Stimulated activated CD4-positive, alpha-beta T cell treated with anti-CD3 and anti-CD28 coated beads, Interleukin-2, amount 100 ng/mL, for 24 hours (primary cell): ENCODE measurements at places on chromosomes 6 and 20.

DNA sequence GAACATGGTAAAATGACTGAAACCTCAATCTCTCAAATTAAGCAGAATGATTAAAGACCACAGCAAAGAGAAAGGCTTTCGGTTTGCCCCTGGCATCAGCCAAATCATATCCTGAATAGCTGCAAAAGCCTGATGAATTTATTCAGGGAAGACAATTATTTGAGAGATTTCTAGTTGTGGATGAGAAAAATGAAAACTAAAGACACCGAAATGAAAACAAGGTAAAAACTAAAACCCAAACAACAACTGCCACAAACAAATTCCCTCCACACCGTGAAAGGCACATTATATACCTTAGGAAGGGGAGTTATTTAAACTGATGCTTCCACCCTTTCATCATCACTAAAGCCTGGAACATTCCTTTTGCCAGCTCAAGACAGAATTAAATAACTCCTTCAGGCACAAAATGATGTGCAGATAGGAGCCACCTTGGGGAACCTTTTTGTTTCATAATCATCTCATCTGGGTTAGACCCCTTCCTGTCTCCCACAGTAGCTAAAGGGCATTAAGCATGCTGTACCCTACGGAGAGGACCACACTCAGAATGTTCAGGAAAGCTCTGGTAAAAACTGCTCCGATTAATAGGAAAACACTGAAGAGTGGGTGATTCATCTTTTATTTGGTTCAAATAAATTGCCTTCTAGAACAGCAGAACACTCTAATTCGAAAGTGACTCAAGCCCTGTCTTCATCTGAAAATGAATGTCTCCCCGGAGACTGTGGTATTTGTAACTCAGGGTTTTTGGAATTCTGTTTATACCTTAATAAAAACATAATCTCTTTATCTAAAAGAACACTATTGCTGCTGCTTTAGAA is 9.1 kb upstream of the ANKRD60 start:
- DNase-seq, result no peak

DNA sequence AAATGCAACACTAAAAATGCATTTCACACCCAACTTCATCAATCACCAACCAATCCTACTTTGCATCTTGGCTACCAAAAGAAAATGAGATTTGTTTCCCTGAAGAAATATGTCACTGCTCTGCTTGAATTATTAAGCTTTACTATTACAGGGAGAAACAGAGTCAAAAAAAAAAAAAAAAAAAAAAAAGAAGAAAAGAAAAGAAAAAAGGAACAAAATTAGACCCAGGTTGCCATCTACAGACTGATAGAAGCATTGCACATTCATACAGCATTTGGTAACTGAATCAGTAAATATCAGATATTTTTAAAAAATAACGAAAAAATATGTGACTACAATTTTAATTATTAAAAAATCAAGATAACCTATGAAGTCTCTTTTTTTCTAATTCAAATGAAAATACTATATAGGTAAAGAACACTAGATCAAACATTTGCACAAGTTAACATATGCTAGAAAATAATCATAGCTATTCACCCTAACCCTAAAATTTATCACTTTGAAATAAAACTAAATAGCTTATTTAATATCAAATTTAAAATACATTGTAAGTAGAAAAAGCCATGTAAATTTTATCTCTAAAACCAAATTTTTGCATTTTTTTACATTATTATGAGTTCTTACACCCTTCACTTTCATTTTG is 83.3 kb downstream of the DCDC2 start:
- DNase-seq, result no peak

- DNase-seq, result no peak
Measured at GRCh38 chr6:79377047-79377446, 142.6 kb upstream of the HMGN3 start.

DNA sequence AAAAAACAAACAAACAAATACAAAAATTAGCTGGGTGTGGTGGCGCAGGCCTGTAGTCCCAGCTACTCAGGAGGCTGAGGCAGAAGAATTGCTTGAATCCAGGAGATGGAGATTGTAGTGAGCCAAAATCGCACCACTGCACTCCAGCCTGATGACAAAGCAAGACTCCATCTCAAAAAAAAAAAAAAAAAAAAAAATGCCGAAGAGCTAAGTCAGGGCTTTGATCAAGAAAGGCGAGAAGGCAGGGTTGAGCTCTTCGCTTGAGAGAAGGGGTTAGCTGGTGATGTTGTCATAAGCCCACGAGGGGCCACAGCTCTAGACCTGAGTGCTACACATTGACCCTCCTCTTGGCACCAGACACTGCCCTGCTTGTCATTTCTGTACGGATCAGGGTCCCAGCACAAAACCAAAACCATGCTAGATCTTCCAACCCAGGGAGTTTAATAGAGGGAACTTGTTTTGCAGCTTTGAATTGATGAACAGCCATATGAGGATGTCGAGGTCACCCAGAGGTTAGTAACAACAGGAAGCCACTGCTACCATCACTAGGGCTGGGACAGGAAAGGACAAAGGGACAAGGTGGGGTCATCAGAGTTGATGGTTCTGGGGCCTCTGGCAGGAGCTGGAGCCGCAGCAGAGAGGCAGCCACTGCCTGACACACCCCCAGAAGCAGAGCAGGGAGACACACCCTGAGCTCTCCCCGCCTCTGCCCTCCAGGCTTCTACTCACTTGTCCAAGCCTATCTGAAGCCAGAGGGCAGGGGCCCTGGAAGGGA is 122.7 kb downstream of the SNX5 start:
- no peak for DNase-seq

DNA sequence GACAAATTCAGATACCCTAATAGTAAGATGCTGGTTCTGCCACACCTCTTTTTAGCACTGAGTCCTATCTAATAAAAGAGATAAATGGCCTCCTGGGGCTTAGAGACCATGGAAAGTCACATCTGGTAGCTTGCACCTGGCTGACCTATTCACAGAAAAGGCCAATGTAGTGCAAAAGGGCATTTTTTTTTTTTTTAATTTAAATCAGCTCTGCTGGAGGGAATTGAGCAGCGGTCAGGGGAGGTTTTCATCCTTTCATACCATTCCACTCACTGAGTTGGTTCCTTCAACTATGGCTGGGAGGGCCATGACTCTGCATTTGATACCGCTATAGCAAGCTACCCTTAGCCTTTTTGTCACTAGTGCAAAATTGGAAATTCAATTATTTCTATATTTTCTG is 20.1 kb upstream of the HS3ST5 start:
- DNase-seq, result no peak

GRCh38 chr20:13401596-13401995 is 180.5 kb downstream of the ISM1 start:
- DNase-seq, result no peak

DNA sequence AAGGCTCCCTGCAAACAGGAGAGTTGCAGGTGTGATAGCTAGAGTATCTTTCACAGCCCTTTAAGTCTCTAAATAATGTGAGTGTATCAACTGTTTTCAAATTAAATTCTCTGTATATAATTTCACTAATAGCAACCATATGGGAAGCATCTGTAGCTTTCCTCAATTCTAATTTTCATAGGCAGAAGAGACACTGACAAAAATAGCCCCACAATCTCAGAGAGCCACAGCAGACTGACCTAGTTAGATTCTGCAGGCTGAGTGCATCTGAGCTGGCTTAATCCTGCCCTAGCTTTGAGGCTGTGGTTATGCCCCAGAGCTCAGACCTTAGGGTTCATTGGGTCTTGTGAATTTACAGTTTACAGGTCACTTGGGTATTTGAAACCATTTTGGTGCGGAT is 63.9 kb downstream of the MAP7 start:
- no peak for DNase-seq

- DNase-seq, result no peak
Measured at GRCh38 chr20:16612706-16613105, 39.5 kb upstream of the KIF16B start.

DNA sequence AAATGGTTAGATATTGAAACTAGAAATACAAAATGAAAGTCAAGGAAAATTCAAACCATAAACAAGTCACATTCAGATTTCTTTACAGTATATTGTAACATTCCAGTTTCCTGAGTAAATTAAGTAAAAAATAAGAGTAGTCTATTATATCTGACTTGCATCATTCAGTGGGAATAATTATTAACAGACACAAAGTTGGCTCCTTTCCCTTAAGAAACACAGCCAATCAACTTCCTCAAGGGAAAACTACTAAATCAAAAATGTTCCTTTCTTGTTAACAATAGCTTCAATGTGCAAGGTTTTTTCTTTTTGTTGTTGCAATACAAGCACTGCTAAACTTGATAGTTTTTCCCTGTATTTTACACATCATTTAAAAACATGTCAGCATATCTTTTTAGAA is 33.2 kb downstream of the DNAAF9 start:
- no peak for DNase-seq

DNA sequence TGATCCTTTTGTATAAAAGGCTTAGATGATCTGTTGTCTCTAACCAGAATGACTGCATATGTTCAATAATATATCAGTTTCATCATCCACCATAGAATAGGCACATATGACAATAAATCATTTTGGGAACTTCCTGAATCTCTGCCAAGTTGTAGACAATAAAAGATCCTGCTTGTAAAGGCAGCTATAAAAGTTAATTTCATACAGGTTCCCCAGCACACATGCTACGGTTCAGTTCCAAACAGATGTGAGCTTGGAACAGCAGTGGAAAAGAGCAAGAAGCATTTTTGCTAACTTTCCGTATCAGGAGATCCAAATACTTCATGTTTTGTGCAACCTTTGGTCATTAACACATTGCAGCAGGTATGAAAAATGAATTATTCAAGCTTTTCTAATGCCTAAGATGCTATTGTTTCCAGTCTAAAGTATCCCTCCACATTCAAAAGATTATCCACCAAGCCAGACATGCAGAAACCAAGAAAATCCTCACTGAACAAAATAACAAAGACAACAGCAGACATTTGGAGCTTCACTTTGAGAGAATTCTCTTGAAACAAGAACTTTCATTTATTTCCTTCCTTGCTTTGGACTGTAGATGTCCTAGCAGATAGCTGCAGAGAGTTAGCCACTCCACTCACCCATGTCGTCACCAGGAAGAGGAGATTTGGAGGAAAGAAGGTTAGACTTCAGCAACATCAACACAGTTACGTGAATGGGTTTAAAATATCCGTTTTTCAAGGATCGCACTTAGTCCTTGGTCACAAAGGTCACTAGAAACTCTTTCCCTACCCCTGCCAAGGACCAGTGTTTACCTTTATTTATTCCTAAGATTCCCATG is 453.5 kb upstream of the JARID2 start:
- no peak for DNase-seq

GRCh38 chr20:41330343-41330720 is 10.3 kb upstream of the LPIN3 start:
- no peak for DNase-seq

- no peak for DNase-seq
Measured at GRCh38 chr20:63085151-63085861, 78.5 kb upstream of the BHLHE23 start.

DNA sequence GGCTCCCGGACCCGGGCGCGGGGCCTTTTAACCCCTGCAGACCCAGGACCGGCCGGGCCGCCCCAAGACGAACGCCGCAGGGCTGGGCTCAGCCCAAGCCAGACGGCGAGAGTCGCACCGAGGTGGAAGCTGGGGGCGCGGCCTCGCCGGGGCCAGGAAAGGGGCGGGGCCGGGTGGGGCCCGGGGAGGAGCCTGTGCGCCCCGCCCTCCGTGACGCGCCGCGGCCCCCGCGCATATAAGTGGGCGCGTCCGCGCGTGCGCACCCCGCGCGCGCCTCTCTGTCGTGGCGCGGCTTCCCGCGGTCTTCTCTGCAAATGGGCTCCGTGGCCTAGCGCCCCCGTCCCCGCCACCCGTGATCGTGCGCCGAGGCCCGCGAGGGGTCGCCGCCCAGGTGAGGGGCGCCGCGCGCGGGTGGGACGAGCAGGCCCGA is at the start of gene PPDPF:
Gene PPDPF (plus strand): TSS at position 262 of the 430 bp plus-strand sequence. CDS start 544 bp downstream, outside the sequence.
- peak; percentile 85 for DNase-seq
